ENCODE measurements at places on chromosomes 6 and 20.

- DNase-seq, result no peak
Observed at GRCh38 chr6:131379948-131380347, 193.1 kb upstream of the ARG1 start.

DNA sequence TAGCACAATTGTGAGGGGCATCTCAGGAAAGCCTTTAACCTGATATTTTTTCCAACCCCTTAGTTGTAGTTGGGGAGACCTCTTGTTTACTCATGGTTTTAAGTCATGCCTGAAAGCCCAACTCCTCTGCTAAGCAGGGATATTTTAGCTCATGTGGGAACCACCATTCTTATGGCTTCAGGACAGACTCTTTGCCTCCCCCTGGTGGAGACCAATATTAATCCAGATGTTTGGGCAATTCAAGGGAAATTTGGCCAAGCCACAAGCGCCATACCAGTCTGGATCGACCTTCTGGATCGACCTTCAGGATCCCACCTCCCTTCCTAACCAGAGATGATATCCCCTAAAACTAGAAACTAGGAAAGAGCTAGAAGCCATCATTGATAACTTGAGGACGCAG is 211.2 kb downstream of the C6orf118 start:
- DNase-seq, result no peak

- DNase-seq, result no peak
Observed at GRCh38 chr20:57609086-57609841, 11.0 kb downstream of the ZBP1 start.

GRCh38 chr6:96276856-96277255 is 244.8 kb upstream of the UFL1 start:
- no peak for DNase-seq

- no peak for DNase-seq
Observed at GRCh38 chr6:39804466-39805065, 12.4 kb downstream of the DAAM2 start.

DNA sequence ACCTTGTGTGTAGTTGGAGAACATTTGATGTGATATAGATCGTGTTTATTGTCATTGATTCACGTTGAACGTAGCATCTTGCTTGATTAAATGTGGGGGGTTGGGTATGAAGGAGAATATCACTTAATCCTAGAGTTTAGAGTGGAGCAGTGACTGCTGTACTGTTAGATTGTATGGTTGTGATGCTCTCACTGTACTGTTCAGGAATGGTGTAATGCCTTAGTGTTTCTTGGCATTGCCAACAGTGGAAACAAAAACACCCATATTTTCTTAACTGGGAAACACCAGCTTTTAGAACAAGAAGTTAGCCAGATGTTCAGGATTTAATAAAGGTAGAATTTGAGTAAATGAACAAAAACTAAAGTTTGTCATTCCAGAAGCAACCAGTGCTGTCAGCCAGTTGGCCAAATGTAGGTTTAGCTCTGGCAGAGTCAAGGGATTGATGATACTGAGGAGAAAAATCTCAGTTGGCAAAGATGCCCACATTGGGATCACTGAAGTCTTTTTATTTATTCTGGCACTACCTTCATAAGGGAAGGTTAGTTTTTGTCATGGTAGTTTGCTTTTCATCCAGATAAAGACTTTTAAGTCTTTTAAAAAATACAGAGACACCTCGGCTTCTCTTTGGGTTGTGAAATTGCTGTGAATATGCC is 129.9 kb downstream of the JARID2 start:
- DNase-seq, result no peak

- no peak for DNase-seq
Observed at GRCh38 chr20:45128099-45128498, 3.8 kb upstream of the WFDC12 start.

All from NCI-H1092 treated with DMSO at 0.1 percent for 48 hours (cell line).